ENCODE measurements at places on chromosomes 3 and 15.

DNA sequence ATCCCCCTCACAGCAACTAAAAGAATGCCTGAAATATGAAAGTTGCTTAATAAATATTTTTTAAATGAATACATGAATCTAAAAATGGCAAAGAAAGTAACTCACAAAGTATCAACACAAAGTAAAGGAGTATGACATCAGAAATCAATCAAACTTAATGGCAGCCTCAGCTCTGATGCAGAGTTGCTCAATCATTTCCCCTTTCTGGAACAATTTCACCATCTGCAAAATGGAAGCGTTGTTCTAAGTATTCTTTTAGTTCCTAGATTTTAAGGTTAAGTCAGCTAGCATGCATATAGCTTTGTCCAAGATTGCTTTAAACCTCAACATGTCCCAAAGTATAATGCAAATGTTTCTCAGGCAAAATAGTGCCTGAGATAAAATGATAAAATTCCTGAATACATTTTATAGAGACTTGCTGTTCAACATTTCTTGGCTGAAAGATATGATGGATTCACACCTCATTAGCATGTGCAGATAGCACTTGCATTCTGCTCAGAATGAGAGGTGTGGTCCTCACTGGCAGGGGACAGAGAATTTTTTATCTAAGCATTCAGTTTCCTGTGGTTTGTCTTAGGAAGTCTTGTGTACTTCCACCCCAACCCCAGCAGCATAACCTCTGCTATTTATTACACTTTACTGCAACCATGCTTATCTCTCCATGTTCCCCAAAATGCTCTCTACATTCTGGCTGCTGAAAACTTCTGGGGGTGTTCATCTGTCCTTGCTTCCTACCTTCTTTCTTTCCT is 429.3 kb downstream of the GRM7 start:
- DNase-seq, result no peak

DNA sequence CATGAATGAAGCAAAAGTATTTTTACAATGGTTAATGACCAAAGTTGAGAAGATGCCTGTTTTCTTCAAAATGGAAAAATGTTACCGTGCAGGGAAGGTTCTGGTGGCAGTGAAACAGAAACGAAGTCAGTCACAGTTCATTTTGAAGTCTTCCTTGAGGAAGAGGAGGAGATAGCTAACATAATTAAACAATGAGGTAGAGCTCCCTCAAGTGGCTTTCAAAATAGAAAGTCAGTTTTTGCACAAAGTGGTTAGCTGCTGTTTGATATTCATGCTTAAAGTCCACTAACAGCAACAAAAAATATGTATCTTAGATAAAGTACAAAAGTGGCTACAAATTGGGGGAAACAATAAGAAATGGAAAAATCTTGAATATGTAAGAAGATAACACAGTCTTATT is 87.3 kb downstream of the TFG start:
- DNase-seq, result peak; percentile 58

GRCh38 chr15:78604420-78604819 is 16.4 kb downstream of the CHRNA3 start:
- DNase-seq, result no peak

- DNase-seq, result no peak
These were observed 397.2 kb downstream of the MECOM start for GRCh38 chr3:169266351-169266750.

DNA sequence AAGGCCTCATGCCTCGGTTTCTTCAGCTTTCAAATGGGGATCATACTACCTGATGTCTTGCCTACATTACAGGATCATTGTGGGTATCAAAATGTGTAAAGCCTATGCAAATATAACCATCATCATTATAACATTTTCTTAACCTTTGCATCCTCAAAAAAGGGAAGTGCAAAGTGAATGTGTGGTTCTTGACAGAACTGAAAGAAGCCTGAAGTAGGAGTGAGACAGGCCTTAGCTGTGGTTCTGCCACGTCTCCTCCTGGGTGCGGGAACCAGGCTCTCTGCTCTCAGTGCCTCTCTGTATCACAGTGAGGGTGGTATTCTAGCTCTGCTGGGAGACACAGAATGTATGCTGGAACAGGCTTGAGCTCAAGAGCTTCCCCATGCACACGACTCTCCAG is 316.9 kb upstream of the ICE2 start:
- DNase-seq, result no peak

GRCh38 chr15:71333839-71334238 is 218.6 kb downstream of the THSD4 start:
- no peak for DNase-seq

DNA sequence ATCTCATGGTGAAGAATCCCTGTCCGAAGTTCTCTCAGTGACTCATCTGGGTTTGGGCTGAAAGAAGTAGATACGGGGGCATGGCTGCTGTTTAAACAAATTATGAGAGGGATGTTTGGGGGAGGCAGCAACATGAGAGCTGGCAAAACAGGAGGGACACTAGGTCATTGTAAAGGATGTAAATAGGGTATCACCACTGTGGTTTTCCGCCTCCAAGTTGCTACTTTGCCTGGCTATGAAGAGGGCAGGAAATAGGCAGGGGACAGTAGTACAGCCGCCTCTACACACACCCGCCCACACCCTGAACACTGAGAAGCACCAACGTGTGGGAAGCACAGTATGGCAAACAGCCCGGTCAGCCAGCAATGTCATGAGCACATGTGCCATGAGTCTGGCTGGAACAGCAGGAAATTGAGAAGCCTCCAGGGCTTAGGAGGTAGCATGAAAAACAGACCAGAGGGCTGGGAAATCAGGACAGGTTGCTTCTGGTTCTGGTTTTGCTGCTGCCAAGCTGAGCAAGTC is 17.1 kb downstream of the HEXA start:
- DNase-seq, result peak; percentile 47

GRCh38 chr3:186915806-186916796 is 14.2 kb upstream of the ST6GAL1 start:
- peak; percentile 30 for DNase-seq

GRCh38 chr3:61668317-61668864 is 107.0 kb downstream of the PTPRG start:
- no peak for DNase-seq

DNA sequence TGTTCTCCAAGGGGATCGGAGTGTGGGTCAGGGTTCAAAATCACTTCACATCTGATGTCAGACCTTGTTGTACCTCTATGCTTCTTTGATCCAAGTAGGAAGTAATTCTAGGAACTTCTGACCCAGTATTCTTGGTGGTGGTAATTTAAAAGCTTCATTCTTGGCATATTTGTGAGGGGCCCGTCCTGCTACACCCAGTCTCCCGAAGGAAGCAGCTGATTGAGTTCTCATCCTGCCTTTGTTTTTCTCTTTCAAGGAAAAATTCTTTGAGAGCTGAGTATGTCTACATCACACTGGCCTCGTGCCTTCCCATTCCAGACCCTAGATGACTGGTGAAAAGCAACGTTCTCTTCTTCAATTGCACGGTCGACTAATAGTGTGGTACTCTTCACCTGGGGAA is 234.4 kb upstream of the TPRG1 start:
- peak; percentile 15 for DNase-seq

GRCh38 chr3:143132246-143132980 is 12.8 kb downstream of the CHST2 start:
- no peak for DNase-seq

DNA sequence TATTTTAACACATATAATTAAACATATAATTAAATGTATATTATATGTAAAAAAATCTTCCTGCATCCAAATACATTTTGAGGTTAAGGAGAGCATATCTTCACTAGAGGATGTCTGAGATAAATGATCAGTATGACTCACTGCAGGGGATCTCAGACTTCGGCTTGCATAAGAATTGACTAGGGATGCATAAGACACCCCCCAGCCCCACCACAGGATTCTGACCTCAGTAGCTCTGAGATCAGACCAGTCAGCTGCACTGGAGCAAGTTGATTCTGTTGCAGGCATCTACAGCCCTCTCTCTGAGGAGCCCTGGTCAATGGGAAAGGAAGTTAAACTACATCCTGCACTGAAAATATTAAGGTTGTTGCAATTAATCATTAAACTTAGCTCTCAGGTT is 29.0 kb upstream of the TBC1D21 start:
- DNase-seq, result peak; percentile 77

DNA sequence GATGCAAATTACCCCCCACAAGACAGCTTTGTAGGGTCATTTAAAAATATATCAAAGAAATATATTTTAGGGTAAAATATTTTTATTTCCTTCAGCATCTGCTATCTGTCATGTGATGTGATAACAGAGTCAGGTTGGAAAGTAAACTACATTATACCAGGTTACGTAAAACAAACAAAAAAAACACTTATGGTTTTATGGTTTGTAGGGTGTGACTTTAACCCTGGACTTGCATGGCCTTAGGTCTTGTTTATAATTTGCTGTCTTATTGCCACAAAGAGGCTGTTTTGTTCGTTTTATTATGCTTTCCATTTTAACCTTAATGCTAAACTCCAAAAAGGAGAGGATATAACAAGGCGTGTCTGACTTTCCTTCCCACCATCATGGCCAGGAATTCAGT is 244.5 kb upstream of the MME start:
- DNase-seq, result no peak

DNA sequence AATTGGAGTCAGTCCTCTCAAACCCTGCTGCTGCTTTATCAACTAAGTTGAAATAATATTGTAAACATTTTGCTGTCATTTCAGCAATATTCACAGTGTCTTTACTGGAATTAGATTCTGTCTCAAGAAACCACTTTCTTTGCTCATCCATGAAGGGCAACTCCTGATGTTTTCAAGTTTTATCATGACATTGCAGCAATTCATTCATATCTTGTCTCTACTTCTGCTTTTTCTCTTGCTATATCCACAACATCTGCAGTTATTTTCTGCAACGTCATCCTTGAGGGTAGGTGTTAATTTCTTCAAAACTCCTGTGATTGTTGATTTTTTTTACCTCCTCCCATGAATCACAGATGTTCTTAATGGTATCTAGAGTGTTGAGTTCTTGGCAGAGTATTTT is 181.6 kb downstream of the EPHA6 start:
- no peak for DNase-seq

GRCh38 chr3:182981038-182981380 is 671 bp upstream of the DCUN1D1 start:
- DNase-seq, result no peak

DNA sequence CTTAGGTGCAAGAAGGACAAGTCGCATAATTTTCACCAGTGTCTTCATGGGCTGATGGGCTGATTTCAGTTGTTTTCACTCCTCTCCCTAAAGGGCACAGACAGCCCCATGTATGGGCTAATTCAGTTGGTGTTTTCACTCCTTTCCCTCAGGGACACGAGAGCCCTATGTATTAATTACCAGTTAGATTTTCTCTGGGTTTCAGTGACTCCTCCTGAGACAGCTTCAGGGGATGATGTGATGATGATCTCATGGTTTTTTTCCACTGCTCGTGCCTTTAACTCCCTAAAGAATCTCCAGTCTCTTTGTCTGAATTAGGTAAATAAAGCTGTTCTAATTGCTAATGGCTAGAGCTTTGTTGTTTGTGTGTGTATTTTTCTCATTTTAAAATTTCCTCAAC is 9.9 kb downstream of the RAMAC start:
- DNase-seq, result no peak

DNA sequence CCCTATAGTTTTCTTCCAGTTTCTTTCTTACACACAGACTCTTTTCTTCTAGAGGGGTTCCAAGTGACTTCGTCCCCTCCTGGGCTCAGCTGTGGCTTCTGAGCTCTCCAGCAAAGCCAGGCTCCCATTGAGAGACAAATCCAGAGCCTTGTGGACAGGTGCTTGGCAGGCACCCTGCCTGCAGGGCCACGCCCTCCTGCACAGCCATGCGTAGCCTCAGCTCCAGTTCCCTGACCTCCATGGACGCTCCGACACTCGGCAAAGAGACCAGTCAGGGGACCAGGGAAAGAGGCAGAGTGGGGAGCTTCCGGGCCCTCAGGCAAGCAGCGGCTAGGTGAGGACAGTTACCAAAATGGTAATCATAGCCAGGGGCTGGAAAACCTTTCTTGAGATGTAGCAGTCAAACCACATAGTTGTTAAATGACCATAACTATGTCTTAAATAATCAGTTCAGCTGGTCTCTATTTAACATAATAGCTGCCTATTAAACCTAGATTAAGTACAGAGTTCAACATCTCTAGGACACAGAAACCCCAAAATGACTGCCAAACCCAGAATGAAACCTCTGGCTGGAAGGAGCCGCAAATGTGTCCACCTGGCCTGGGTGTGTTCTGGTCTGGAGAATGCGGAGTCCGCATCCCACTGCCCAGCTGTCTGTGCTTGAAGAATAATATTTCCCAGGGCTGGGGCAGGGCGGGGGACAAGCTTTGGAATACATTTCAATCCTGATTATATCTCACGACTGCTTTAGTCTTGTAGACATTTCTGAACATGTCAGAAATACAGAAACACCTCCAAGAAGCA is 69.3 kb upstream of the RGMA start:
- DNase-seq, result peak; percentile 8

- peak; percentile 78 for DNase-seq
These were observed 38.8 kb upstream of the TNFSF10 start for GRCh38 chr3:172561897-172562640.

- DNase-seq, result no peak
These were observed 36.9 kb upstream of the SNRK start for GRCh38 chr3:43249405-43249804.
